ENCODE measurements at places on chromosomes 4 and X.

DNA sequence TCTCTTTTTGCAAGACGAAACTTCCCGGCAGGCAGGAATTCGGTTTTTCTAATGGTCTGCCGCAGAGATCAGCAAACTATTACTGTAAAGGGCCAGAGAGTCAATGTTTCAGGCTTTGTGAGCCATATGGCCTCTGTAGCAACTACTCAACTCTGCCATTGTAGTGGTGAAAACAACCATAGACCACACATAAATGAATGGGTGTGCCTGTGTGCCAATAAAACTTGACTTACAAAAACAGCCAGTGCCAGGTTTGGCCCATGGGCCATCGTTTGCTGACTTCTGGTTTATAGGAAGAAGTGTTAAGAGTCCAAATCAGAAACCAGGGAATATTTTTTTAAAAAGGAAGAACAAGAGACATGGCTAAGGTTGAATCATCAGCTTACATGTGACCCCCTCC is 163.0 kb downstream of the SH3KBP1 start:
- DNase-seq: no peak

DNA sequence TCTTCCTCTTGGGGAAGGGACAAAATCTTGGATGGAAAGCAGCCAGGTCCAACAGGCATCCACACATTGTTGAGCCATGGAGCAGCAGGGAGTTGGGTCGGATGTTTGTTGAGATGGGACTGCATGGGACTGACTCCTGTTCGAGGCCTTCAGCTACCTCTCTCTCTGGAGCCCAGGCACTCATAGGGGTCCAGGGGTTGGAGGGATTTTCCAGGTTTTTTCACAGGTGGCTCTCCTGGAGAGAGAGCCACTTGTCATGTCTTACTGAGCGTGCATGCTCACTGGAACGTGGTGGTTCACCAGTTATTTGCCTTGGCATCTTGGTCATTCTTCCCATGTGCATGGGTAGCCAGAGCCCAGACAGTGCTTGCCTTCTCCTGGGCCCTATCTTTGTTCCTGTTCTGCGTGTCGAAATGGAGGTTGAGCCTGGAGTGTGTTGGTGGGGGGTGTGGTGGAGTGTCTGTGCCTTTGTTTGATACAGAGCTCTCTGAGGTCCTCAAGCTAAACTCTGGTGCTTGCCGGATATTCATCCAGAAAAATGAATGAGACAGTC is 60.6 kb downstream of the NBDY start:
- no peak for DNase-seq

GRCh38 chr4:152771741-152772533 is 7.6 kb downstream of the TIGD4 start:
- no peak for DNase-seq

DNA sequence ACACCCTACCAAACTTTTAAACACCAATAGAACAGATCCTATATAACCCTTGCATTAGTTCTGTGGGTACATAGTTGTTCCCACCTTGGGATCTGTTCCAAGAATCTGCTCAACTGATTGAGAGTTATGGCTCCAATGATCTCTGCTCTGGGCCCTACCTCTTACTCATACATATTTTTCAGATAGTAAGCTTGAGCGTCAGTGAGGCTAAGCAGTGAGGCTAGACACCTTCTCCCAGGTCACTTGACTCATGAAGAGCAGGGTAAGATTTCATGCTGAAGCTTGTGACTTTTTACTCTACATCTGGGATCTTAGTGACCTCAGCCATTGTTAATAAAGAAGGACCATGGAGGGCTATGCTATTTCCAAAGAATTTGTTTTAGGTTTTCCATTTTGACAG is 23.1 kb upstream of the TNIP3 start:
- no peak for DNase-seq

- DNase-seq: no peak
These were observed 818.7 kb downstream of the PCDH7 start for GRCh38 chr4:31538877-31539276.

GRCh38 chr4:179344861-179345260 is 1902.6 kb upstream of the AGA start:
- DNase-seq: no peak

DNA sequence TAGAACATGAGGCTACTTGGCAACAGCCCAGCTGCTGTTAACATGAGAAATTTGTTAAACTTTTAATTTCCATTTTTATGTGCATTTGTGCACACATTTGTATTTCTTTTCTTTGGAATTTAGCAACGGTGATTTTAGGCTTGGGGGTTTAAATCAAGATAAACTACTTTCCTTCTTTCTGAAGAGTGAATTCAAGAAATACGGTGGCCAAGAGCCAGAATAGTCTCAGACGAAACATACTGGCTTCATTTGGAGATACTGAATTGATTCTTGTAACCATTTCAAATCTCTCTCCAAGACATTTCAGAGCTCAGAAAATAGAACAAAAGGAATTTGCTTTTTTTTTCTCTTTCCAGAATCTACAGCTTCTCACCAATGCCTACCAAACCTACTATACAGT is 134.1 kb upstream of the SCML1 start:
- no peak for DNase-seq

- no peak for DNase-seq
These were observed 40.5 kb downstream of the CEP44 start for GRCh38 chr4:174324236-174324635.

- DNase-seq: no peak
These were observed 101.9 kb upstream of the BCOR start for GRCh38 chrX:40199704-40200103.

DNA sequence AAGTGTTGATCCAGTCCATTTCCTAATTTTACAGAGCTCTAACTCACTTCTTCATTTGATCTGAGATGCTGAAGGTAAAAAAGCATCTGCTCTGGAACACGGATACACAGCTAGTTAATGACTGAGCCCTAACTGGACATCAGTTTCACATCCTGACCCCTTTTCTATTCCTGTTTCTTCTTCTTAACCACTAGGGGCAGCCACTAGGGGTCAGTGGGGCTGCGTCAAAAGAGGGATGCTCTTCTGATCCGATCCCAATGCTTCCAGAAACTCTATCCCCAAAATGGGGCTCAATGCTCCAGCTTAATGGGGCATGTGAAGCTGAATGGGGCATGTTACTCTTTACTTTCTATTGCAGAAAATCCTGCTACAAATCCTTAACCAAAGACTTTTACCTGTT is 33.4 kb upstream of the PHKA2 start:
- no peak for DNase-seq

Data from stimulated activated CD4-positive, alpha-beta T cell treated with anti-CD3 and anti-CD28 coated beads, Interleukin-15, amount 100 ng/mL, for 1 hour (primary cell).